ENCODE measurements at places on chromosomes 5 and 9.

DNA sequence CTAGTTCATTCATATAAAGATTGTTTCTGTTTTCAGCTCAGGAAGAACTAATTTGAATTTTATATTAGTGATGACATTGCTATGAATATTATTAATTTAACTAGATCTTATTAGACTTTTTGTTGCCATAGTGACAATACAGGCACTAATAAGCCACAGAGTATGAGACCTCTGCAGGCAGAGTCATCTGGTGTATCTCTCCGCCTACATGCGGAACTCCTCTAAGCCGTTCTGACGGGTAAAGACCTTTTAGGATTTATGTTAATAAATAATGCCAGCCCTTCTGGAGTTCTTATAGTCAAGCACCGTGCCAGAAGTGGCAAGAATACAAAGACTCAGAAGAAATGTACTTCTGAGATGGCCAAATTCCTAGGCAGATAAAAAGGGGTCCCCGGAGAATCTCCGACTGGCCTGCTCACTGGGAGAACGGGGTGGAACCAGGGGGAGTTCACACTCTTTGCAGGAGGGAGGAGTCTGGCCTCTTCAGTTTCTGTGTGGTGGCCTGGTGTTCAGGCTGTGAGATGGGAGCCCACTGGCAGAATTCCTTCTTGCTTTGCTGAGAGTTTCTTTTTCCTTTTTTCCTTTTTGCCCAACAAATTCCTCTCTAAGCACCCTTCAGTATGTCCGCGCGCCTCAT lies 85.1 kb upstream of the IL12B start:
- DNase-seq, result no peak

DNA sequence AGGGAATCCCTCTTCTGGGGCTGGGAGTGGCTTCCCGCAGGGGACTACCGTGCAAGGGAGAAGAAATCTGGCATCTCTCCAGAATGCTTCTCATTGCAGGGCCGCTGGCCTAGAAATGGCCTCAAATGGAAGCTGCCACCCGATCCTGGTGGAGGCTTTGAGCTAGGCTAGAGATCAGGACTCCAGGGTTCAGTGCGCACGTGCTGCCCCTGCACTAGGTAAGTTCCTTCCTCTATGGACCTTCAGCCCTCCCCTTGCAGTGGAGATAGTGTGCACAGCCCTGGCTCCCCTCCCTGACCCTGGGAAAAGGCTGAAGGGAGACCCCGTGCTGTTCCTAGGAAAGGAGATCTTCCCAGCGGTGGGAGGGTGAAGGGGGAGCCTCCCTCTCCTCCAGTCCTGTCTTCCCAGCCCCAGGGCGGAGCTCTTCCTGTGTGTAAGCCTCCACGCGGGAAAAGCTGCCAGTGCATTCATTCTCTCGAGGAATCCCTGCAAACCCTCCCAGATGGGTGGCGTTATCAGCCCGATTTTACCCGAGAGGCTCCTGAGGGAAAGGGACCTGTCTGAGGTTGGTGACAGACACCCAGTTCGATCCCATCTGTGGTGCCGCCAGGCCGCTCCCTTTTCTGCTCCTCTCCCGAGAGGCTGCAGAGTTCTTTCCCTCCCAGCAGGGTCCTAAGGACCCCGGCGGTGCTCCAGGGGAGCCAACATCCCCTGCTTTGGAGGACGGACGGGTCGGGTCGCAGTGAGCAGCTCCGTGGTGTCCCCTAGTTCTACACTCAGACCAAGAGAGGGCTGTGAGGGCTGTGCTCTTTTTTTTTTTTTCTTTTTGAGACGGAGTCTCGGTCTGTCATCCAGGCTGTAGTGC lies 1.4 kb upstream of the CERCAM start:
- peak; percentile 38 for DNase-seq

- DNase-seq, result no peak
Measured at GRCh38 chr9:84481231-84481630, 140.7 kb upstream of the SLC28A3 start.

GRCh38 chr9:137206602-137207001 lies 1.1 kb downstream of the NDOR1 start:
- DNase-seq, result no peak

DNA sequence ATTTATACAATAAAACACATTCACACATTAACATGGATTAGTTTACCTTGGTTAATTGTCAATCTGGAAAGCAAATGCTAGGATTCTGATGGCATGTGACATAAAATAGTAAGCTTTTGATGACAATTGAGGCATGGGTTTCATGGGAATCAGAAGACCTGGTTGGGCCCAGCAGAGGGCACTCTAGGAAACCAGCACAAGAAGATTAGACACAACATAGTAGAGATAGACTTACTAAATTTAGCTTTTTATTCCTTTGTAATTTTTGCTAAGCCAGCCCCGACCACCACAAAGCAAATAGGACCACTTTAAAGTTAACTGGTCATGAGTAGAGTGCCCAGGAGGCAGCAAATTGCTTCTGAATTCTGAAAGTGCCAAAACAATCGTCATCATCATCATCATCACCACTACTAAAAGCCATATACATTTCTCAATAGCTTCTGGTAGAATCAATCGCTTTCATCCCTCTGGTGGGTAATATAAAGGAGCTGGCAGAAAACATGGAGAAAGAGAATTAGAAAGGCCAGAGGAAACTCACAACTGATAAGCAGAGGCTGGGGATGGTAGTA lies 163.2 kb downstream of the ARRDC3 start:
- no peak for DNase-seq

- no peak for DNase-seq
Measured at GRCh38 chr5:108212775-108213346, 169.0 kb downstream of the FBXL17 start.

DNA sequence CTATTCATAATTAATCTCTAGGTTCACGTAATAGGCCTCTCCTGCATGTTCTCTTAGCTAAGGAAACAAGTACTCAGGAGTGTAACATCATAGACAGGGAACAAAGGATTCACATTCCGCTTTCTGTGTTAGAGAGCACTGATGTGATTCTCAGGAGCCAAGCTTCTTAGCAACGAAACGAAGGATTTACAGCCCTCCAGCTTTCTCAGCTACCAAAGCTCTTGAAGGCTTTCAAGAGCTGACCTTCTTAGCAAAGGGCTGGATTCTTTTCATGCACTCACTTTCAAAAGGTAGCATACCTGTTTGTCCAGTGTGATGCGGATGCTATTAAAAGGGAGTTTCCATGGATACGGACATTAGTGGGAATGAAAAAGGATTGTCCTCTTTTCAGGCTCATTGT lies 107.4 kb downstream of the TUSC1 start:
- no peak for DNase-seq

GRCh38 chr5:75654693-75655295 lies 43.5 kb downstream of the ANKDD1B start:
- no peak for DNase-seq

- no peak for DNase-seq
Measured at GRCh38 chr5:96529559-96529958, 96.5 kb upstream of the PCSK1 start.

DNA sequence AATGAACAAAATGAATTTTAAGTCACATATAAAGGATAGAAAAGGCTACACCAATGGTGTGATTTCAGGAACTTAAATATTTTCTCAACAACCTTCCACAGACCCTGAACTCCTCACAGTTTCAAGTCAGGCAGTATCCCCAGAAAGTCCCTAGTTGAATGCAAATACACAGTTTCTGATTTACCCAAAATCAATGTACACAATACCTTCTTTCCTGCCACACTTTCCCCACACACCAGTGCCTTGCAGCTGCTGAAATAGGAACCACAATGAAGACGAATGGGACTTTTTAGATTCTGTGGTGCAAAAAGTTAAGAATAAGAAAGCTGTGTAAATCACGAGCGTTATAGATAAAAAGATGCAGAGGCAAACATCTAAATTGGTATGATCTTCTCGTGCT lies 552.4 kb upstream of the MEF2C start:
- DNase-seq, result no peak

GRCh38 chr9:37909326-37909725 lies 5.4 kb upstream of the SLC25A51 start:
- no peak for DNase-seq

GRCh38 chr5:56985936-56986625 lies 34.2 kb upstream of the MIER3 start:
- peak; percentile 23 for DNase-seq

DNA sequence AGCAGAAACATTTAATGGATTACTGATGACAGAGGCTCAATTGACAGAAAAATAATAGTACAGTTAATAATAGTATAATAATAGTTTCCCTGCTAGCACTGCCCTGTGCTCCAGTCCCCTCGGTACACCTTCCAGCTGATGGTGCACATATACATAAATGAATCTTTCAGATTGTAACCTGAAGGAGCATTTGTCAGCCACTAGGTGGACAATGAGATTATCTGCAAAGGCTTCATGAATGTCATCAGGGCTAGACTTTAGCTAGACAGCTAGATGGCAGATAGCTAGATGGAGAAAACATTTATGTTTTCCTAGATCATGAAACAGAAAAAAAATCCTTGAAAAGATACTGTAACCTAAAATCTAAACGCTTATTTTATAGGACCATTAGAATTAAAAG lies 304.4 kb upstream of the SMC2 start:
- no peak for DNase-seq

GRCh38 chr5:175321927-175322532 lies 122.0 kb downstream of the DRD1 start:
- peak; percentile 10 for DNase-seq

DNA sequence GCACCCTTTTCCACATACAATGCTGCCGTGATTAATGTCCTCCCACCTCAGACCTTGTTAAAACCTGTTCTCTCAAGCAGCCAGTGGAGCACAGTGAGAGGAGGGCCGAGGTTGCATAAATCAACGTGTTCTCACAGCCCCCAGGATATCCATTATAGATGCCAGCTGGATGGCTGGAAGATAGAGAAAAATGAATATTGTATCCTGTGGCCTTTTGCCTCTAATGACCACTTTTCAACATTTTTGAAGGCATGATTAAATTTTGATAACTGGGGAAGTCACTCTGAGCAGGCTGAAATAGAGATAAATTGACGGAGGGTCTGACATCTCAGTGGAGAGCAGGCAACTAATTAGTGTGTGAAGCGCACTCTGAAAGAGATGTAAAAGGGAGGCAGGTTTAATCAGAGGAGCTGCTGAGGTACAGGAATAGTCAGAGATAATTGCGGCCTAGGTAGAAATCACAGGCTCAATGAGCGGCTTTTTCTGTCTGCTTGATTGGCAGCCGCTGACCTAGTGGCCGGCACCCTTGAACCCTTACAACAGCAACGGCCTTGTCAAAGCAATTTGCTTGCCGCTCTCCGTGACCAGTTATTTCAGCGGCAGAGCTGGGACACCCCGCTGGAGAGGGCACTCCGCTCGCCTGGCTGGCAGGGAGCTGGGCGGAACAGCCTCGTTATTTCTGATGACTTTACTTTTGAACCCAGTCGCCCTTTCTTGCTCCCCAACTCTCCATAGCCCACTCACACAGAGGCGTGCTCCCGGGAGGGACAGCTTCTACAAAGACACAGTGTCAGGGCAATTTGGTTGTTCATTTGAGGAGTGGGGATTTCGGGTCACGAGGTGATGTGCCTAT lies 560.7 kb downstream of the PSAT1 start:
- DNase-seq, result no peak

GRCh38 chr5:55471468-55471867 lies 63.3 kb downstream of the PLPP1 start:
- no peak for DNase-seq

GRCh38 chr9:133726401-133727276 lies 11.5 kb downstream of the SARDH start:
- no peak for DNase-seq

DNA sequence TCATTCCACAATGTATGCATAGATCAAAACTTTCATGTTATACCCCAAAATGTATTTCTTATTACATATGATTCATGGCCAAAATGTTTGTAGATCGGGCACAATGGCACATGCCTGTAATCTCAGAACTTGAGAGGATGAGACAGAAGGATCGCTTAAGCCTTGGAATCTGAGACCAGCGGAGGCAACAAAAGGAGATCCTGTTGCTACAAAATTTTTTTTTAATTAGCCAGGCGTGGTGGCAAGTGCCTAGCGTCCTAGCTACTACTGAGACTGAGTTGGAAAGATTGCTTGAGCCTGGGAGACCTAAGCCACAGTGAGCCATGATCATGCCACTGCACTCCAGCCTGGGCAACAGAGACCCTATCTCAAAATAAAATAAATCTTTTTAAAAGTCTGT lies 89.9 kb downstream of the MAPKAP1 start:
- no peak for DNase-seq

DNA sequence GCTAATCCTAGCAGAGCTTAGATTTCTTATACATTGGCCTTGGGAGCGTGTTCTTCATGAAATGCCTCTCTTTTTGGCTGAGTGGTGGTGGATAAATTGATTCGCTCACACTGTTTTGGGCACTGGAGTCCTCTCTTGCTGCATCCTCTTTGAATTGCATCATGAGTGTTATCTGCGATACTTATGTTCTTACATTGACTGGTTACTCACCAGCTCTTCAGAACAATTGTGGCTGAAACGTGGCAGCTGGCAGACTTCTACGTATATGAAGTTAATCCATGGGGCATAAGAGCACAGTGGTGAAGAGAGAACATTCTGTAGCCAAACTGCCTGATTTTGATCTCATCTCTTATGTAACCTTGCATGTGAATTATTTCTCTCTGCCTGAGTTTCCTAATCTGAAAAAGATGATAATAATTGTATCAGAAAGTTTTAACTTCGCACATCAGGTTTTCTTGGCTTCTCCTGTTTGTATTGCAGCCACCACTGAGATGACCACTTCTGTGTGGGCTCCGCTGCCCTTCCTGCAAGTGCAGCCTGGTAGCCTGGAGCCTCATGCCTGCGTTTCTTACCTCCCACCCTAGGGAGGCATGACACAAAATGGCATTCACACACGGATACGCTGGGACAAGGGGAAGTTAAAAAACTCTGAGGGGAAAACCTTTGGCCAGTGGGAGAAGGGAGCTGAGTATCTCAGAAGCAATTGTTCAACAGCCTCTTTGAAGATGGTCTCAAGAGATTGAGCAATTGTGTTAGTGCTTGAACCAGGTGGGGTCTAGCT lies 295.2 kb downstream of the ARHGAP26 start:
- DNase-seq, result no peak

DNA sequence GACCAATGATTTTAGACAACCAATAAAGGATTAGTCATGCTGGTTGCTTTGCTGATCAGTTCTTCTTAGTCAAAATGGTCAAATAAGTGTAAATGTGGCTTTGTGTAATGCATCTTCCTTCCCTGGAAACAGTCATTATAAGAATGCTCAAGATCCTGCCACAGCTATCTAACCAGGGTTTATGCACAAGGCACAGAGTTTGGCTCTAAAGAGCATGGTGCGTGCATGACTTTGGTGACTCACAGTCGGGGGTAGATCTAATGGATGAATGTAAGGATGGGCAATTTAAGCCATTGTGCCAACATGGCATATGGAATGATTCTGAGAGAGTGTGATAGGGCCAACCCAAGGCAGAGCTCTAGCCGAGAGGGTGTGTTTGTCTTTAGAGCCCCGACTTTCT lies 6.5 kb downstream of the LIX1 start:
- DNase-seq, result no peak

DNA sequence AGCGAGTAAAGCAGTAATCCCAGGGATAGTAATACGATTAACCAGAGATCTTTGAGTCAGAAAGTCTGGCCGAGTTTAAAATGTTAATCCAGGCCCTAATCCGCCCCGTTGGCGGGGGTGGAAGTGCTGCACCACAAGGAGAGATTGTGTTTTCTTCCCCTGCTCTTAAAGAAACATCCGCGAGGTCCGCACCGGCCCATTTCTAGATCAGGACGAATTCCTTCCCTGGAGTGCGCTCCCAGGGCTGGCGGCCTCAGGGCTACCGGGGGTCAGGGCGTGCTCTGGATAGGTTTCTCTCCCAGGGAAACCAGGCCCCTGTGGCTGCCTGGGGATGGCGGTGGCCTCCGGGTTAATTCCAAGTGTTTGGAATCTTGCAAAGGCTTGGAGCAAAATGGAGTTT lies 9.3 kb upstream of the NEUROG1 start:
- no peak for DNase-seq

- DNase-seq, result peak; percentile 52
Measured at GRCh38 chr9:16121601-16122286, 568.9 kb downstream of the CCDC171 start.
